Stimulated activated CD4-positive, alpha-beta T cell treated with anti-CD3 and anti-CD28 coated beads, Interleukin-15, amount 100 ng/mL, for 1 hour (primary cell): ENCODE measurements at places on chromosomes 13 and 19.
A peak's percentile ranks its signal among the peaks of the same experiment; 100 is the strongest.

DNA sequence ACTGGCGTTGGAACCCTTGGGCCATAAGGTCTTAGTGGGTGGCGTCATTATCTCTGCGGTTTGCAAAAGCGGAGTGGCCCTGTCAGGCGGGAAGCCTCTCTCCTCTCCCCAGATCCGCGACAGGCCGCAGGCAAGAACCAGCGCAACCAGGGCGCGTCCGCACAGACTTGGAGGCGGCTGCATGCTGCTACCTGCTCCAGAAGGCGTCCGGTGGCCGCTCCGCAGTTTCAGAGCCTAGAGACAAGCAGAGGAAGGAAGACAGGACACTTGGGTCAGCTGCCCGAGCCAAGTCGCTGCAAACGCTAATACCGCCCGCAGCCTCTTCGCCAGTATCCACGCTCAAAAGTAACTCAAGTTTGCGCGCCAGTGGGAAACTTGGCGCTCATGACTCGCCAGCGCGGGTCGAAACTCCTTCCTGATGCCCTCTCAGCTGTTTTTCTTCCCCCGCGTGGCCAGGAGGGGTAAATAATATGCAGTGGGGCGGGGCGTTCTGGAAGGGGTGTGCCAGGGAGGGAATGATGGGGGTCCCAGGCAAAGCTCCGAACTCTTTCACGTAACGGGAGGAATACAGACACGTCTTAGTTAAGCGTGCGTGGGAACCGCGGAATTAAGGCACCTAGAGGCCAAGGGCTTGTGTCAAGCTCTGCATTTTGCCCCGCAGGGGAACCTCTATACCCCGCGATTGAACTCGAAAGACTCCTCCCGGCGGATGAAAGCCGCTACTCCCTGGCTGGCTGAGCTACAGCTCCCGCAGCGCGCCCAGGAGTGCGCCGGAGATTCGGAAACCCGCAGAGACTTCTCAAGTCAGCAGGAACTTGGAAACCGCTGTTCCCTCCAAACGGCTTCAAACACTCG lies at the start of gene EDNRB:
Gene EDNRB, minus strand, starts transcription at position 441 of the 855 bp plus-strand sequence. Its CDS starts 258 bp downstream, at position 183.
- DNase-seq, result no peak

DNA sequence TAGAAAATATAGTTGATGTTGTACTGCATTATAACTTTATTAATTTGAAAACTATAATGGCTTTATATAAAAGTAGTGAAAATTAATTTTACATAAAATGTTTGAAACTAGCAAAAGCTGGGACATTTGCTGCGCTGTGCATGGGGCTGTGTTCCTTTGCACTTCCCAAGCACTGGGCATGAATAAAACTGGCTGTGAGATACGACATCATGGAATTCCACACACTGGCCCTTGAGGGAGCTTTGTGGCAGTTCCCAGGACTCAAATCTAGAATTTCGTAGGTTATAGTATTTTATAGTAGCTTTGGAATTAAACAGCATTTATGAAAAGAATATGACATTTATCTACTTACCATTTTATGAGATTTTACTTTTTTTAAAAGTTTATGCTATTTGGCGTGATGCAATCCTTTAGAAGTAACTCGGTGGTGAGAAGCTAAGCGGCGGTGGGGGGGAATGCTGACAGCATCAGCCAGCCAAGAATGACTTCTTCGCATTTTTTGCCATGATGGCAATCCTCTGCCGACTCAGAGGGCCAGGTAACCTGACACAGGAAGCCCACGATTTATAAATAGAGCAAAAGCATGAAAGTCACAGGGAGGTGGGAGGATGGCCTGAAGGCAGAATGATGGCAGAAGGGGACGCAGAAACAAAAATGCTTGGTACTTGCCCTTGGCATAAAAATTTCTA lies 553.5 kb downstream of the MYO16 start:
- no peak for DNase-seq

- peak; percentile 61 for DNase-seq
These were observed 4.5 kb downstream of the KCNN4 start for GRCh38 chr19:43776286-43776685.

DNA sequence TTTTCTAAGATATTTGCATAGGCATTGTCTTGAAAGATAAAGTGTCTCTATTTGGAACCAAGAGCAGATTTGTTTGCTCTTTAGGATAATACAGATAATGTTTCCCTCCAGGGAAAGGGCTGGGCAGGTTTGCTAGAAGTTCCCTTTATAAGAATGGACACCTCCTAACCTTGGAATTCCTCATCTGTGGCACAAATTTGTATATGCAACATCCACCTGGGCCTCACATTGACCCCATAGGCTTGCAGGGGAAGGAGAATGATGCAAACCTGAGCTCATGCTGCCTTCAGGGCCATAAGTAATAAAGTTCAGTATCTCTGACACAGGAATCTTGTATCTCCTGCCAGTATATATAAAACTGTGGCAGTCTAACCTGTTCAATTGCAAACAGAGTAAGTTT lies 508.4 kb upstream of the MIR17HG start:
- no peak for DNase-seq

DNA sequence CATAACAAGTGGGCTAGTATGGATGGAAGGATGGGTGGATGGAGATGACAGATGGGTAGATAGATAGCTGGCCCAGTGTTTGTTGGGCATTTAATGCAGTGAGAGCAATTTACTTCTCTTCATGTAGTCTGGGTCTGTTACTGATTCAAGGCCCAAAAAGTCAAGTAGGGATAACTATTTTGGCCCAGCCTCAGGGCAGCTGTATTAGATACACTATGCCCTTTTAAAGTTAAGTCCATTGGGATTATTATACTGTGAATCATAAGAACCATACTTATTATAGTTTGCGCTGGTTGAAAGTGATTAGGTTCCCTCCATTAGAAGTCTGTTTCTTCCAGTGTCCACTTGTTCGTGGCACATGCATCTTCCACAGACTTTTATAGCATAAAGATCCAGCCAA lies 4.7 kb downstream of the ITGBL1 start:
- DNase-seq, result no peak

DNA sequence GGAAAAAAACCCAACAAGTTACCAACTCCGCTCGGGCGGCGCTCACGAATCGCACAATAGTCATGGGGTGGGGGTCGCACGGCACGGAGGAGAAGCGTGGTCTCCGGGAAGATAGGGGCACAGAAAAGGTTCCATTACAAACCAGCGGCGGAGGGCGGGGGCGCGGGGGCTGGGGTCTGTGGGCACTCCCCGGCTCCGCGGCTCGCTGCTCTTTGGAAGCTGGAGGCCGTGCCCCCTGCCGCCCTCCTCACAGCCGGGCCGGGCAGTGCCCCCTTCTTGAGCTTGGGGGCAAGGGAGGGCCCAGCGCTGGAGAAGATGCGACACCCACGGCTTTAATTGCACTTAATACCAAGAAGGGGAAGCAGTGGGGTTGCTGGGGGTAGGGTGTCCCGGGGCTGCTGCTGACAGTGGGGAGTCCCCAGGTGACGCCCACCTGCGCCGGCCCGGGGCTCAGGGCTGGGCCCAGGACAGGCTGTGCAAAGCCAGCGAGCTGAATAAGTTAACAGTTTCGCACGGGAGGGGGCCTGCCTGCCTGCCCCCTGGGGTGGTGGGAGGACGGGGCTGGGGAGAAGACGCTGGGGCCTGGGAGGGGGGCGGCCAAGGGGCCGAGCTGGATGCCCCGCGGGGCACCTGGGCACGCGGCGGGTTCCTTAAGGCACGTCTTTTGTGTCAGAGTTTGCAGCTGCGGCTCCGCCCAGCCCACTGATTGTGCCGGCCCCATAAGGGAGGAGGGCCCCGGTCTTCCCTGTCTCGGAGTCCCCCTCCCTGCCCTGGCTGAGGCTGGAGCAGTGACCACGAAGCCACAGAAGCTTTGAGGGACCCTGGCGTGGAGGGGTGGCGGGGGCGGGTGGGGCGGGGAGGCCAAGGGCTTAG lies 9.8 kb downstream of the DCAF15 start:
- DNase-seq, result no peak

GRCh38 chr13:26482451-26483197 lies 74.9 kb upstream of the WASF3 start:
- peak; percentile 8 for DNase-seq

DNA sequence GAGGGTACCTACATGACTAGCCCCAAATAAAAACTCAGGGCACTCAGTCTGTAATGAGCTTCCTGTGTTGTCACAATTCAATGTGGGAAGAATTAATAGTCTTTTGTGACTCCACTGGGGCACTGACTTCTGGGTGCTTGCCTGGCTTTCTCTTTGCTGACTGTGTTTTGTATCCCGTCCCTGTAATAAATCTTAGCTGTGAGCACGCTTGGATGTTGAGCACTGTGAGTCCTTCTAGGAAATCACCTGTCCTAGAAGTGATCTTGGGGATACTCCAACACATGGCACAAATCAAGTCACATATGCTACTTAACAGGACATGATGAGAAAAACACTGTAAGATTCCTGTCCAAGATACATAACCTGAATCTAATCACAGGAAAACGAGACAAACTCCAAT lies 83.0 kb downstream of the USP12 start:
- DNase-seq, result no peak

- no peak for DNase-seq
These were observed 89.5 kb upstream of the RFC3 start for GRCh38 chr13:33728271-33729037.

GRCh38 chr13:27411341-27411740 lies 13.1 kb upstream of the GTF3A start:
- DNase-seq, result no peak

DNA sequence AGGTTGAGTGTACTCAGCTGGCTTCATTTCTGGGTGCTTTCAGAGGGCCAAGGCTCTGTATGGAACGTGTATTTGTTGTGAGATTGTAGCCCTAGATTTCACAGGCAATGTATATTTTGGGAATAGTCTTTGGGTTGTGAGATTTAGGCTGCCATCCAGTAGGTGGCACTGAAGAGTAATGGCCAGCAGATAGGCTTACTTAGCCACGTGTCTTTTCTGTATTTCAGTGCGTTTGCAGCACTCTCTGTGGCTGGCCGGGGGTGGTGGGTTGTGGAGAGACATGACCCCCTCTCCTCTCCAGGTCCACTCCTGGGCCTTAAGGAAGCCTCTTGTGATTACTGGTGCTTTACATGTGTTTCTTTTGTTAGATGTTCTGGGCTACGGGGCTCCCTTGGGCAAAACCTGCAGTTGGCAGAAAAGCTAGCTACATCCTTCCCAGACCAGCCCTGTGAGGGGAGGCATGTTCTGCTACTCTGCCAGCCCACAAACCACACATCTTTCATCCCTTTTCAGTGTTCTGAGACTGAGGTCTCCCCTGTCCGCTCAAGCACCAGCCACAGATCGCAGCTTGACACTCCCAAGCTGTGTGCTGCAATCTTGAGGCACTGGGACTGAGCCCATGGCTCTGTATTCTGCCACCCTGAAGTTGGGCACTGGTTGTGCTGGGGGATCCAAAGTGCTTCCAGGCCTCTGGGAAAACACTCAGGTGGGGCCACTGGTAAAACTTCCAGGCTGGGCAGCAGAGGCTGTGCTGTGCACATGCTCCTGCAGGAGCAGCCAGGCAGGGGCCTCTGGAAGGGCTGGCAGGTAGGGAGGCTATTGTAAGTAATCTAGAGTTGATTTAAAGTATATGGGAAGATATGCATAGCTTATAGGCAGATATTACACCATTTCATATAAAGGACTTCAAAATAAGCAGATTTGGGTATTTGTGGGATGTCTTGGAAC lies 1096.8 kb upstream of the PCDH20 start:
- DNase-seq, result no peak

DNA sequence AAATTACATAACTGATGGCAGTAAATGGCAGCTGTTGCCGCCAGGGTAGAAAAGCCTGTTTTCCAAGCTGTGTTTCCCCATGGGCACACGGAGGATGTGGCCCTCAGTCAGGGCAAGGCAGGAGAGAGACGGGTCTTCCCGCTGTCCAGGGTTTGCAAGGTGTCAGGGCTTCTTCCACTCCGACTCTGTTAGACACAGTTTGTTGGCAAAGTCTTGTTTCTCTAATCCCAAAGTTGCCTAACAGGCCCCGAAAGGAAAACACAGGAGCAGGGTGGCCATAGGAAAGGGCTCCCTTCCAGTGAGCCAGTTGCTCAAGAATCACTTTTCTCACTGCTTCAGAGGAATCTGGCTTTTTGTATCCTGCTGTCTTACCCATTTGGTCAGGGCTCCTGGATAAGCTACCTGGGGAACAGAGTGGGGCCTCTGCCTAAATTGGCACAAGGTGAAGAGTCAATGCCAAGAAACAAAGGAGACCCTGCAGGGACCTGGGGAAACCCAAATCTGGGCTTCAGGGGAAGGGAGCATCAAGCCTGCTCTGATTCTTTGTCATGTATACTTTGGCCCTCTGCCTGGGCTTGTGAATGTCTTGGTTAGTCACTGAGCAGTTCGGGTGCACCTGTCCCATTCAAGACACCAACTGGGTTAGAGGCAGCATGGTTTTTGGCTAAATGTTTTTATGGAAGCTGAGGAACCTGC lies 29.0 kb upstream of the CXCL17 start:
- DNase-seq, result no peak

DNA sequence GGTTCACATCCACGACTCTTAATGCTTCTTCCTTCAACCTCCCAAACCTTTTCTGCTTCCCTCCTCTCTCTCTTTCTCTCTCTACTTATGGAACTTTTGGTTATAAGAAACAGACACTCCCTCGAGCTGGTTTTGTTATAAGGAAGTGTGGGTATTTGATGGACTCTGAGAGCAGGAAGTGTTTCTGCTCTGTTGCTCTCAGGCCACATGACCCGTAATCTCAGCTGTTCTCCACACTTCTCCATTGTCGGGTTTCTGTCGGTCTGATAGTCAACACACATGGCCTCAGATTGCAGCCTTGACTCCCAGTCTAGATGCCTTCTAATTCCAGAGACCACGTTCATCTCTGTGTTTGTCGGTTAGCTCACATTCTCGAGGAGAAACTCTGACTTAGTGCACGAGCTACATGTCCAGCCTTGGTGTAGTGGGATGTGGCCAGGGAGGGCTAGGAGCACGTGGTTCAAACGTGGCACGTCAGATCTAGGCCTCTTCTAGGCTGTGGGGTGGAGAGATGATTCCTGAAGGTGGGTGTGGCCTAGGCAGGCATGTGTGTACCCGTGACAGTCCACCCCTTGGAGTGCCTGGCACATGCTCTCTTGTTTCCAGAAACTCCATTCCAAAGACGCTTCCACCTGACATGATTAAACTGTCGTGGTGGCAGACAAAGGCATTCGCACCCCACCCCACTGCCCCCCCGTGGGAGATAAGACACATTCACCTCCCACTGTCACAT lies 26.3 kb downstream of the CNFN start:
- no peak for DNase-seq

- DNase-seq, result no peak
These were observed 754 bp upstream of the CHERP start for GRCh38 chr19:16542910-16543472.

DNA sequence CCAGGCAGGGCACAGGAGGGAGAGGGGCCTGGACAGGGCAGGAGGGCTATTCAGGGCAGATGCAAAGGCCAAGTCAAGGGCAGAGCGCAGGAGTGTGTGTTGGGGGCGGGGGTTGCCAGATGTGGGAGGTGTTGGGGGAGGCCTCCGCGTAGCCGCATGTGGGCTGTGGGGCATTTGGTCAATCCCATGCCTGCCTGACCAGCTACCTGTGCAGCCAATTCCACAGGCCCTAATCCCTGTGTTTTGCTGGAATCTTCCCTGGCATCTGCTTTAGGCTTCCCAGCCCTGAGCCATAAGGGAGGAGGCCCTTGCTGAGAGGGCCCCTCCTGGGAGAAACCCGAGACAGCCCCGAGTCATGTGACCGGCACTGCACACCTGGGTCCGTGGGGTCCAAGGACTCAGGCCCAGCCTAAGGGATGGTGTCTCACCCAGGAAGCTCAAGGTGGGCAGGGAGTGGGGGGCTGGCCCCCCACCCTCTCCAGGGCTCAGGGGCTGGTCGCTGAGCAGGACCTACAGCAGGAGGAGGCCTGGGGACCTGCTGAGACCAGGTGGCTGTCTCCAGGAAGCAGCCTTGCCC lies 20.3 kb downstream of the RFX1 start:
- no peak for DNase-seq
